ENCODE measurements at places on chromosomes 11 and 22. TPM values are rescaled to one million over a fixed set of nuclear protein-coding genes. Genes with fewer than 3 reads are reported as not detected.

The DCDC1 gene
- total RNA-seq, result under 0.01 TPM

The WNT11 gene
- total RNA-seq, result under 0.01 TPM

The APOA5 gene
- total RNA-seq, result not detected

The C1QTNF4 gene
- total RNA-seq, result 0.43 TPM

The OR2AT4 gene
- total RNA-seq, result not detected

The TMEM86A gene
- 0.32 TPM for total RNA-seq

The MISFA gene
- under 0.01 TPM for total RNA-seq

The ANO1 gene
- total RNA-seq, result not detected

The C11orf97 gene
- not detected for total RNA-seq

The TMEM191B gene
- 2.3 TPM for total RNA-seq

The A4GALT gene
- total RNA-seq, result 9.0 TPM

The NRXN2 gene
- total RNA-seq, result 5.2 TPM

The MRGPRX4 gene
- not detected for total RNA-seq

The FBLN1 gene
- 256 TPM for total RNA-seq

The LINC01488 gene
- not detected for total RNA-seq

The CCDC116 gene
- total RNA-seq, result 0.32 TPM

The TIGD3 gene
- total RNA-seq, result under 0.01 TPM

The APOA4 gene
- total RNA-seq, result not detected

The GLYAT gene
- not detected for total RNA-seq

The SCGB1C1 gene
- total RNA-seq, result not detected

The FIBP gene
- total RNA-seq, result 144 TPM

The CPSF7 gene
- 33.2 TPM for total RNA-seq

The VSIG10L2 gene
- not detected for total RNA-seq

The MED19 gene
- total RNA-seq, result 11.2 TPM

The DRD4 gene
- total RNA-seq, result not detected

The GLYATL2 gene
- 0.97 TPM for total RNA-seq

The C11orf65 gene
- 0.86 TPM for total RNA-seq

The NCAM1 gene
- 2.9 TPM for total RNA-seq

The MYO7A gene
- 0.43 TPM for total RNA-seq

The FJX1 gene
- 89.8 TPM for total RNA-seq

The SPON1 gene
- 0.43 TPM for total RNA-seq

The PDGFD gene
- 4.8 TPM for total RNA-seq

The STK33 gene
- 2.9 TPM for total RNA-seq

The OTUB1 gene
- total RNA-seq, result 38.0 TPM

The ACR gene
- not detected for total RNA-seq

The POU2AF2 gene
- total RNA-seq, result not detected

The OR5J2 gene
- not detected for total RNA-seq

The MS4A6E gene
- total RNA-seq, result not detected

Measured in fibroblast of villous mesenchyme (primary cell).